Left ventricle myocardium inferior (tissue), 1 donor: ENCODE measurements at places on chromosomes 5 and 9.

GRCh38 chr5:43839218-43839617 is 236.2 kb downstream of the NNT start:
- DNase-seq = no peak

DNA sequence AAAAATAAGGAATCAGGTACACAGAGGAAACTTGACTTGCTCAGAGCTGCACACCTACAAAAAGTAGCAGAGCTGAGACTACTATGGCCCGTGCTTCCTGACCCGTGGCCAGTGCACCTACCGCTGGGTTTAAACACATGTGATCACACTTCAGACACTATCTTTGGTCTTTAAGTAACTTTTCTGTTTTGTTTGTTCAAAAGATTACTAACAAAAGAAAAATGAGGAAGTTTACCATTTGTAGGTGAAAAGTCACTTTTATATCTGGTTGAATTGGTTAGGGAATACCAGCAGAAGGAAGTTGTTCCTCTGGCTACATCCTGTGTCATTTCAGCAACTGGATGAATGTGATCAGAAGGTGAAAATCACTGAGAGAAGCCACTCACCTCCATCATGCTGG is 6.5 kb upstream of the SYK start:
- no peak for DNase-seq

- no peak for DNase-seq
Measured at GRCh38 chr5:149181732-149182131, 40.4 kb downstream of the ABLIM3 start.

DNA sequence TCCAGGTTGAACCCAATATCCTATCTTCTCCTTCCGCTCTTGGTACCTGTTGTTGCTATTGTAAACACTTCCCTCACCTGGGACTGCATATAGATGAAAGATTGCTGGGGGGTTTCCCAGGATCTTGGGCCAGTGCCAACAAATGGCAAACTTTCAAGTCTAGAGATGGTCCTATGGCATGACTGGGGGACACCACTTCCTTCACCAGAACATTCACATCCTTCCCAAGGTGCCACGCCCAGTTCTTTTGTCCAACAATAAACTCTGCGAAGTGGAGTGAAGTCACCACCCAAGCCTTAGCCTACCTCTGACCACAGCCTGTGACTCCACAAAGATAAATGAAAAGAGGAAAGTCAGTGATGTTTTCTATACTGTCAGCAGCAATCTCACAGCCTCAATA is 34.4 kb downstream of the DOCK8 start:
- no peak for DNase-seq

- DNase-seq = no peak
Measured at GRCh38 chr9:2781336-2781735, 62.6 kb downstream of the PUM3 start.
